Head of caudate nucleus (tissue), 42 donors: ENCODE measurements at places on chromosomes 3 and 15.

- DNase-seq: no peak
Measured at GRCh38 chr3:61927332-61927731, 366.0 kb downstream of the PTPRG start.

GRCh38 chr3:103203441-103203840 is 768.6 kb downstream of the ZPLD1 start:
- no peak for DNase-seq

DNA sequence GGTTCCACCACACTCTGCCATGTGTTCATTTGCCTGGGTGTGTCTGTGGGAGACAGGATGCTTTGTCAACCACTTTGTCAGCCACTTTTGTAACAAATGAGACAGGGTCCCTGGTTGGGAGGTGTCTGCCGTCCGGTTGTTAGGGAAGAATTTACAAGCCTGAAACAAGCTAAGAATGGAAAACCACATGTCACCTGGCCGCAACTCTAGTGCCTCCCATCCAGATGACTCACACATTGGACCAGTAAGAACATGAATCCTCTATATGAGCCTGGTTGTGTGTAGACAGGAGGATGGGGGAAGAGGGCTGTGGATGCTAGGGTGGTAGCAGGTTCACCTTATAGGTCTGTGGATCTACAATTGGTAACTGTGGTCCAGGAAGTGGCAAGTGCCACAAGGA is 335.3 kb downstream of the CLSTN2 start:
- no peak for DNase-seq

DNA sequence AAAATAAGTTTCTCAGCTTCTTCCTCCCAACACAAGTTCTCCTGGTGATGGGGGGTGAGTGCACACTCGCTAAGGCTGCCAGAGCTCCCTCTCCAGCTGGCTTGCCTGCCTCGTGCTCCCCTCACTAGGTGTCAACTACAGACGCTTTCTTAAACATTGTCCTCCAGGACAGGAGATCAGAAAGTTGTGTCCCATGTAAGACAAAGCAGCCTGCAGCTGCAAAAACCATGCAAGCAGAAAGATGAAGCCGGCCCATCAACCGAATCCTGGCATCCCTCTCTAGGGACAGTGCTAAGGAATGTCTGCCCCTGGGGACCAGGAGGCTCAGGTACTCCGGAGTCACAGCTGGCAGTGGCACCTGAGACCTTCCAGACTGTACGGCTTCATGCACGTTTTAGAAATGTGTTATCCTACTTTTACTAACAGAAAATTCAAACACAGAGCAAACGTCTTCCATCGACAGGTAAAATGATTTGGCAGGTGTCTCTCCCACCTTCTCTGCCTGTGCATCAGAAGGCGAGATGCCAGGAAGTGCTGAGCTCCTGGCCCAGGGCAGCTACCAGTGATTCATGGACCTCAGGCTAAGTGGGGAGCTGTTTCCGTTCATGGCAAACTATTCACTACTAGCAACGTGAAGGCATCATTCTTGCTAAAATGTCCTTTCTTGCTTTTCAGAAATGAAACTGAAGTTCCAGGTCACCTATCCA is 246.1 kb downstream of the ADAMTS17 start:
- no peak for DNase-seq

DNA sequence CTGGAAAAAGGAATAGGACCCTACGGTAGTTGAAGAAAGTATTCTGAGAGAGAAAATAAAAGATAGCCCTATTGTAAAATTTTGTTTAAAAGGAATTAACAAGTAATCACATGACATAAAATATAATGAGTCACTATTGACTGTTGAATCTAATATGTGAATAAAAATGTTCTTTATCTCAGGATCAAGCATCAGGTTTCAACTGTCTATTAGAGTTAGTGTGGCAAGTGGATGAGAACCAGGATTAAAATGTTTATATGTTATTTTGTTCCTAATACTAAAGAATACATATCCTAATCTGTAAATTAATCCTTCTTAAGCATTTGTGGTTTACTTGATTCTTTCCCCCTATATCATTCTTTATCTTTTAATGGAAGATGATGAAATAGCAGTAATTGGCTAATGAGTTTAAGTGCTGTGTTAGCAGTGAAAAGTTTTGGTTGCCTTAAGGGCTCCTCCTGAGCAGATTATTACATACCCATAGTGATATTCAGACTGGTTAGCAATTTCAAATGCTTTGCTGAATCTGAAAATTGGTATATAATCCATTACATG is 101.8 kb upstream of the BCHE start:
- DNase-seq: no peak

GRCh38 chr3:64673159-64673715 is 14.6 kb downstream of the ADAMTS9 start:
- no peak for DNase-seq

GRCh38 chr15:65824031-65824743 is 32.1 kb upstream of the DENND4A start:
- peak; percentile 73 for DNase-seq

GRCh38 chr3:47605652-47606051 is 27.0 kb upstream of the CSPG5 start:
- no peak for DNase-seq

DNA sequence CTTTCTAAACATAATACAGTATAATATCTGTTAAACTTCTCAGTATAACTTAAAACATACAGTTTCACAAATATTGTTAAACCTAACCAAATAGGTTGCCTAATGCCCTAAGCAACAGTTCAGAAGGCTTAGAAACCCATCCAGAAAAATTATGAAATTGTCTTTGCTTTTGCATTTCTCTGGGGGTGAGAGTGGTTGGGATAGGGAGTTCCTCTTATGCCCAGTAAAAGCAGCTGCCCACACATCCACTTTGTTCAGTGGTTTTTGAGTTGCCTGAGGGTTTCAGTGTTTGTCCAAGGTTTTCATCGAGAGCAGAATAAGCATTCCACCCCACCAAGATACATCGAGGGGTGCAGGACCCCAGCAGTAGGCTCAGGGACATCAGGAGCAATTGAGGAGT is 179.4 kb downstream of the CDIN1 start:
- no peak for DNase-seq

DNA sequence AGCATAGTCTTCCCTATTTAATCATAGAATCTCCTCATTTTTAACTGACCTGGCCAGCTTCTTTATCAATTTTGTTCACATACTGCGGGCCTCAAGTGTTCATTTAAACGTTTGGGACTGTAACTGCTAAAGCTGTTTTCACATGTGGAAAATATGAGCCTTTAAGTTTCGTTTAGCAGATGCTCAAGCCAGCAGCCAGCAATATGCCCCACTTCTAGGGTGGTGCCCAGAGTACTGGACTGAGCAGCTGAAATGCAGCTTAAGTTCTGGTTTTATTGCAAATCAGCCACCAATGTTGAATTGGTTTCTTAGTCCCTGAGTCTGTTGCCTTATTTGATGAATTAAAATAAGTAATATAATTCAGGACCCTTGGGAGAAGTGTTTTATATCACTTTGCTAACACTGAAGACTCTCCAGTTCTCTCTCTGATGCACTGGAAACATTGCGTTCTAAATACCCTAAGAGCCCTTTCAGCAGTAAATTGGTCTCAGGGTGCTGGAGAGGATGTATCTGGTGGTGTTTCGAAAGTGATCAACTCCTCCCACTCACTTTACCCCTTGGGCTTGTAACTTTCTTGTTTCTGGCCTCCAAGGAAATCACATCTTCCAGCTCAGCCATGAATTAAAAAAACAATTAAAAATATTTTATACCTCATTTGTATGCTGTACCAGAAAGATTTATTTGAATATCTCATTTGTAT is 61.7 kb downstream of the B3GALNT1 start:
- no peak for DNase-seq

- DNase-seq: no peak
Measured at GRCh38 chr3:52801839-52802238, 7.2 kb downstream of the ITIH3 start.

DNA sequence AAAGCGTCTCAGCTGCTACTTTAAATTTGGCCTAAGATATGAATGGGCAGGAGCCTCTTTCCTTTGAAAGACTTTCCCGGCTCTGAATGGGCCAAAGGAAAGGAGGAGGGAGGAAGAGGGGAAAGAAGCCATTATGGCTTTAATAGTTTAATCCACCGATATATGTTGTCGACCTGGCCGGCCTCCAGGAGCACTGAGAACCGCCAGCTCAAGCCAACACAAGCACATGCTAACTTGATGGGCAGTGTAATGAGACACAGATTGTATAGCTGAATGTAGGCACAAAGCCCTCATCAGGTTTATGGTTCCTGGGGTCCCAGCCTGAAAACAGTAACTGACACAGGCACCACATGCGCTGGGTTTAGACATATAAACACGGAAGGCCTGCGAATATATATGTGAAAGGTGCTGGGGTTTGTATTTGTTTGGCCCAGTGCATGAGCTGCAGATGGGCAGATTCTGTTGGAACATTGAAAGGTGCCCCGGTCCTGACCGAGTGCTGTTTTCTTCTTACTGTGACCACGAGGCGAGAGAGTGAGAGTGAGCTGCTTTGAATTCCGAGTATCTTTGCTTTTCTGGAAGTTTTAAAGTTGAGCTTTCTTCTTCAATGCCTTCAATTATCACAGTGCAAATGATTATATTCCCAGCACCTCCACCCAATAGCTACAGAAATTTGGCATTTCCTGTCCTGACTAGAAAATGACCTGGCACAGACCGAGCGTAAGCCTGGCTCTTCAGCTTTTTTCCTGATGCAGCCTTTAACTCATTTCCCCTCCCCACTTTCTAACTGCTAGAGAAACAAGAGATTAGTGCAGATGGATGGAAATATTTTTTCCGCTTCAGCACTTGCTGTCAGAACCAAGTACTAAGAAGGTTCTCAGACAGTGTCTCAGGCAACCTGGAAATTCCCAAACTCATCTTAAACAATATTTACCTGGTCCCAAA is 267.3 kb downstream of the RORA start:
- DNase-seq: no peak

GRCh38 chr3:129211772-129212171 is 28.1 kb upstream of the CNBP start:
- no peak for DNase-seq

- DNase-seq: peak; percentile 78
Measured at GRCh38 chr3:148727231-148727630, 29.5 kb downstream of the AGTR1 start.

GRCh38 chr3:154933581-154933980 is 146.5 kb upstream of the MME start:
- DNase-seq: no peak

GRCh38 chr3:45526441-45526840 is 68.1 kb upstream of the LIMD1 start:
- DNase-seq: no peak

DNA sequence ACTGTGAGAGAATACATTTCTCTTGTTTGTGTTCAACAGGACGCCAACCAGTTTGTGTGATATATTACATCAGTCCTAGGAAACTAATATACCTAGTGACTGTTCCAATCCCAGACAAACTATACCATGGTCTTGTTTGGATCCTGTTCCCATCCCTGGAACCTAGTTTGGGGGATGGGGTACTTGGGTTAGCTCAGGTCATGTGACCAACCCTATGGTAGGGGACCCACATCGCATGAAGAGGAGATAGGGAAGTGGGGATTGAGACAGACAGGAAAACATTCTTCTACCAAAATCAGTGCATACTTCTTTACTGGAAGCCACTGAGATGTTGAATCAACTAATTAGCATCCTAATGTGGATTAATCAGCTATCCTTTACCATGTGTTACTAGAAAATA is 146.1 kb downstream of the THSD4 start:
- no peak for DNase-seq

DNA sequence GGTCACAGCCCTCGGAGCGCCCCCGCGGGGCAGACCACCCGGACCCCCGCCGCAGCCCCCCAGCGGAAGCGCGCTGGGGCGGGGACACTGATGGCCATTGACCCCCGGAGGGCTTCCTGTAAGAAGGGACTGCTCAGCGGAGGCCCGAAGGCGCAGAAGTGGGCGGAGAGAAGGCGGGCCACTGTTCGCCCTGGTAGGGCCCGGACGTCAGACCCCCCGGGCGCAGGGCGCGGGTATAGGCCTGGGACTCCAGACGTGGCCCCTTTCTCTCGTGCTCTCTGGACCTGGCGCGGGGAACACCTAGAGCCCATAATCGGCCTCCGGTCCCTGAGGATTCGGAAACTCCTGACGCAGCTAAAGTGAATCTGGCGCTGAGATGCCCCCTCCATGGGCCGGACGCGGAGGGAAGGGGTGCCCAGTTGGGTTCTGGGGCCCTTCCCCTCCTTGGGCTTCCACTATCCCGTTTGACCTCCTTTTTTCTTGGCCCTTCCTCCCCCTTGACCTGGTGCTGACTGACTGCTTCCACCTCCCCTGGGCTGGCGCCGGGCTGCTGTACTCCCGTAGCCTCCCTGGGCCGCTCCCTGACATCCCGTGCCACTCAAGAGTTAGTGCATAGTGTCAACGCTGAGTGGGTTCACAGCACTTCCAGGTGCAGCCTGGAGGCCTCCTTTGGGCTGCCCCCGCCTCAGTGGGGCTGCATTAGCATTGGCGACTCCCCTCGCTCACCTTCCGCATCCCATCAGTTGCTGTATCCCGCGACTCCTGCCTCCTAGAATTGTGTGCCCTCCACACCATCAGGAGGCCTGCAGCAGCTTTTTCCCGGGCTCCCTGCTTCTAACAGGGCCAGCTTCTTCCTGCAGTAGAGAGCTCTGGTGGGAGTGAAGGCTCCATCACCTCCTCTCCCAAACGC is 694 bp downstream of the ABTB1 start:
- DNase-seq: peak; percentile 62

- DNase-seq: no peak
Measured at GRCh38 chr3:104032283-104032682, 1334.4 kb upstream of the ALCAM start.

DNA sequence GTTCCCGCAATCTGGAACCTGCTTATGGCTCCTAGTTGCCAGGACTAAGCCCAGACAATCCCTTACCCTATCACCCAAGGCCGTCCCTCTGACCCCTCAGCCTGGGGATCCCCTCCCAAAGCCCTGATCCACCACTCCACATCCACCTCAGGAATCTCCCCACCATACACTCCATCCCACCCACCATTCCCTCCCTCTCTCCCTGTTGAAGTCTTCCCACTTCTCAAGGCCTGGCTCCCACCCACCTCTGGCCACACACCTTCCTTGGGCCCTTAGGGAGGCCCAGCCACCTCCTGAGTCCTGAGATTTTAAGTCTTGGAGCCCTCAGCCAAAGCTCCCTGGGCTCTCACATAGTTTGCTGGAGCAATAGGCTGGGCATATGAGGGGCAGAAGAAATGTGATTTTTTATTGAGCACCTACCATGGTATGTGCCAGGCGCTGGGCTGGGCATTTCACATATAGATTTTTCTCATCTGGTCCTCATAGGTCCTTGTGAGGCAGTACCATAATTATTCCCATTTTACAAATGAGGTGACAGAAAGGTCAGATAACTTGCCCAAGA is 48.1 kb downstream of the HCN4 start:
- no peak for DNase-seq

GRCh38 chr15:74773329-74773728 is 8.6 kb upstream of the CSK start:
- DNase-seq: no peak
